Spinal cord (tissue), 10 donors: ENCODE measurements at places on chromosomes 1 and 21.

- peak; percentile 58 for DNase-seq
These were observed at the start of gene COL24A1 for GRCh38 chr1:86156566-86157455. TSS of gene COL24A1 (minus strand) at chr1:86156772. CDS start at chr1:86156396, 376 bp downstream.

- no peak for DNase-seq
These were observed 22.8 kb upstream of the RXRG start for GRCh38 chr1:165467706-165468105.

GRCh38 chr1:186531561-186532165 lies 70.7 kb upstream of the PDC start:
- no peak for DNase-seq

DNA sequence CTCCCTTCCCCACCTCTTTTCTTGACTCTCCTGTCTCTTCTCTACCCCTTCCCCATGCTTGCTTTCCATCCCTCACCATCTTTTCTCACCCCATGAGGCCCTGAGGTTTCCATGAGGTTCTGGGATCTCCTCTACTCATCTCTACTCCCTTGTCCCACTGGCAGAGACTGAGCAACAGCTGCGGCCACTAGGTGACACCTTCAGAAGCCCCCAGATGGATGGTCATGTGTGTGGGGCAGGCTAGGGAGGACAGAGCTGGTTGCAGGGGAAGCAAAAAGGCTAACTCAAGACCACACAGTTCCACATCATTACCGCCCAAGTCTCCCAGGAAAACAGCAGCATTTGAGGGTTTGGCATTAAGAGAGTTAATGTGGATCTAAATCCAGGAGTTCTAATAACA lies 45.0 kb downstream of the LRRN2 start:
- DNase-seq, result no peak

GRCh38 chr1:27724961-27725373 lies 794 bp upstream of the FAM76A start:
- DNase-seq, result peak; percentile 44

GRCh38 chr1:36306210-36306901 lies at the start of gene SH3D21:
TSS of gene SH3D21 (plus strand) at chr1:36306368. CDS start at chr1:36306421, 53 bp downstream.
- no peak for DNase-seq

DNA sequence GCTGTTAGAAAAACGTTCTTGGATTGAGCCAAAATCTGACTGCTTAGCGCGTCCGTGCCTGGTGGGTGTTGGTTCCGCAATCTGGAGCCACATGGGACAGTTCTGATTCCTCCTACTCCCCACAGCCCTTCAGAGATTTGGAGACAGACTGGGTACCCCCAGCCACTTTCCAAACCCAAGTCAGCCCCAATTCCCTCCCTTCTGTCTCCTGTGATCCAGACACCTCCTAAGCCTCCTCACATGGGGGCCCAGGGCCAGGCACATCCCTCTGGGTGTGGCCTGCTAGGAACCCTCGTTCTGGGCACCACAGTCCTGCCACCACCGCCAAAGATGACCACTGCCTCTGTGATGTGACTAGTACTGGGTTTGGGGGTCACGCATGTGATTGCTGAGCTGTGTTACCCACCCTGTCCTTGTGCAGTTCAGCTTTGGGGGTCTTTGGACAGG lies 4.8 kb downstream of the PLA2G5 start:
- no peak for DNase-seq

DNA sequence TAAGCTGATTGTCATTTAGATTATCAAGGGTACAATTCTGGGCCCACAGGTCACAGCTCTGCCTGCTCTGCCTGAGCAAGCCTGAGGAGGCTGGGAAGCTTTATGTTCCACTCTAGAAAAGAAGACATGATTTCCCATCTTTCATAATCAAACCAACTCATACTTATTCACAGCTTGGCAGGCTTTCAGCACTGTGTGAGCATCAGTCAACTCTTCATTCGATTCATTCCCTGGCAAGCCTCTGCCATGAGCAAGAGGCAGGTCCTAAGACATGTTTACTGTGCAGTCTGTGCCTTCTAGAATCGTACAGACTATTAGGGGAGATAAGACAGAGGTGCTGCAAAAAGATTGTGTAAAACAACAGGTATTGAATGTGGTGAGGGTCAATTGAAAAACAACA lies 24.5 kb upstream of the KIRREL1 start:
- no peak for DNase-seq

- no peak for DNase-seq
These were observed 202.6 kb upstream of the COA6 start for GRCh38 chr1:234170622-234171021.

- DNase-seq, result no peak
These were observed 20.5 kb upstream of the PRDM15 start for GRCh38 chr21:41899426-41900202.

DNA sequence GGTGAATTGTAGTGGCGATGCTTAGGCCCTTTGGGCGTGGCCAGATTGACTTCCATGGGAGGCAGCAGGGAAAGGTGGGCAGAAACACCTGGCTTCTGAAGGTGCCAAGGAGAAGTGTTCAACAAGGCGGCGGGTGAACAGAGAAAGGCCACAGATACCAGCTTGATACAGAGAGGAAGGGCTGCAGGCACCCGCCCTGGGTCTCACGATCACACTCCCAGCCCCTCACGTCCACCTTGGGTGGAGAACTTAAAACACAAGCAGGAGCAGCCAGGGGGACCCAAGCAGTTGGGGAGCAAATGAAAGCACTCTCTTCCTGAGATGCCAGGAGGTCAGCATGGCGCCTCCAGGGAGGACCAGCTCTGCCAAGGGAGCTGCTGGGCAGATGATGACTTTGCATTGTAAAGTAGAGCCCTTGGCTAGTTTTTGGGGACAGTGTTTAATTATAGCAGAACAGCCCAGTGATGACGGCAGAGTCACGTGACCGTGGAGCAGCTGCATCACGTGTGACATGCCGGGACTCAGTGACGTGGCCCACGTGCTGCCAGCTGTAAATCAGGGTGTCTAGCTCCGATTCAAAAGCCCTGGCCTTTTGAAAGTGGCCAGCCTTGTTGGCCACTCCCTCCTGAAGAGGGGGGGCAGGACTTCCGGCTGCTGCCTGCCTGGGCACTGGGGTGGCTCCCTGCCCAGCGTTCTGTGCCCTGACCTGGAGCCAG lies 19.0 kb downstream of the SLC37A1 start:
- DNase-seq, result no peak

- DNase-seq, result no peak
These were observed 4.9 kb upstream of the NPL start for GRCh38 chr1:182784556-182785171.

DNA sequence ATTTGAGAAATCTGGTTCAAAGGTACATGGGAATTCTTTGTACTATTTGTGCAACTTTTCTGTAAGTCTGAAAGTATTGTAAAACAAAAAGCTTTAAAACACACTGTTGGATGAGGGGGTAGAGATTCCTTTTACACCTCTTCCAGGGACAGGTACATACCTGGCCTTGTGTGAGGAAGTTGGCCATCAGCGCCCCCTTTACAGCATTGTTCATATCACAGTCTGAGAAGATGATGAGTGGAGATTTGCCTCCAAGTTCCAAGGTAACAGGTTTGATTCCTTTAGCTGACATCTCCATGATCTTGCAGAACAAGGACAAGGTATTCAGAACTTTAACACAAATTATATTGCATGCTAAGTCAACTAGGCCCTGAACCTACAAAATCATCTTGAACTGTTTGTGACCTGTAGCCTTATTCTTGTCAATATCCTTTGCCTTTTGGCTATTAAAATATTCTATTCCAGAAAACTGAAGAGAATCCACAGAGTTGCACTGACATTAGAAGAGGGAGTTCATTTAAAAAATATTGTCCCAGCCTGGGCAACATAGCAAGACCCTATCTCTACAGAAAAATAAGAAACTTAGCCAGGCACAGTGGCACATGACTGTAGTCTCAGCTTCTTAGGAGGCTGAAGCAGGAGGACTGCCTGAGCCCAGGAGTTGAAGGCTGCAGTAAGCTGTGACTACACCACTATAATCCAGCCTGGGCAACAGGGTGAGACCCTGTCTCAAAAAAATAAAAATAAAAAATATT lies 18.9 kb downstream of the ALDH9A1 start:
- no peak for DNase-seq

DNA sequence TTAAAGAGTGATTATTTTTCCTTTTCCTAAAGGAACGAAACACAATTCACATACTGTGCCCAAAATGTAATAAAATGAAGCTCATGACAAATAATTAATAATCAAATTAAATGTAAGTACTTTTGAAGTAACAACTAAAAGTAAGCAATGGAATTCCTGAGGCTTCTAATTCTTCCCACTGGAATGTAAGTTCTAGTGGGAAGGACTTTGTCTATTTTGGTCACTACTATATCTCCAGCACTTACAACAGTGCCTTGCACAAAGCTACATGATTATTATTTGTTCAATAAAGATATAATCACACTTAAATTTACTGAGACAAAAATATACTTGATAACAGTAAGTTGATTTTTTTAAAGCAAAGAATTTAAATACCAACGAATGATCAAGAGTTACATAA lies 128.8 kb downstream of the COQ8A start:
- no peak for DNase-seq

DNA sequence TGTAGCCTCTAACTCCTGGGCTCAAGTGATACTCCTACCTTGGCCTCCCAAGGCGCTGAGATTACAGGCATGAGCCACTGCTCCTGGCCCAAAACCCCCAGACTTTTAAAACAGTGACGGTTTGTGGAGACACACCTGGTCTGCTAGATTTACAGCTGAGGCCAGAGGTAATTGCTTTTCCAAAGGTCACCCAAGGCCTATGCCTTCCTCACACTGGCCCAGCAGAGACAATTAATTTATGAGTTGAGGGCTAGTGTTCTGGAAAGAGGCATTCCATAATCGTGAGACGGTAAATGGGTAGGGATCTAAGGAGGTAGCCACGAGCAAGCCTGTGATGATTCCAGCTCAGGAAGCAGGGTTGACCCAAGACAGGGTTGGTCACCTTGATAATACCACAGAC lies 12.4 kb upstream of the PARP1 start:
- DNase-seq, result no peak

DNA sequence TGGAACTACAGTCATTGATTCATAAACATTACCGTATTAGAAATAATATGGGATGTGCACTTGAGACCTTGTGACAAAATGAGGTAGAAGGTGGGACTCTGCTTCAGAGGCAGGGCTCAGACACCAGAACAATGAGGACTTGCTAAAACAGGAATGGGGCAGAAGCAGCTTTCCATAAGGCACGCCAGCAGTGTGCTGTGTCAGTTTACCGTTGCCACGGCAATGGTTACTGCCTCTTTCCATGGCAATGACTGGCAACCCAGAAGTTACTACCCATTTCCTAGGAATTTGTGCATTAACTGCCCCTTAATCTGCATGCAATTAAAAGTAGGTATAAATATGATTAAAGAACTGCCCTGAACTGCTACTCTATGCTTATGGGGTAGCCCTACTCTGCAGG lies 169.0 kb downstream of the CHRM3 start:
- no peak for DNase-seq

DNA sequence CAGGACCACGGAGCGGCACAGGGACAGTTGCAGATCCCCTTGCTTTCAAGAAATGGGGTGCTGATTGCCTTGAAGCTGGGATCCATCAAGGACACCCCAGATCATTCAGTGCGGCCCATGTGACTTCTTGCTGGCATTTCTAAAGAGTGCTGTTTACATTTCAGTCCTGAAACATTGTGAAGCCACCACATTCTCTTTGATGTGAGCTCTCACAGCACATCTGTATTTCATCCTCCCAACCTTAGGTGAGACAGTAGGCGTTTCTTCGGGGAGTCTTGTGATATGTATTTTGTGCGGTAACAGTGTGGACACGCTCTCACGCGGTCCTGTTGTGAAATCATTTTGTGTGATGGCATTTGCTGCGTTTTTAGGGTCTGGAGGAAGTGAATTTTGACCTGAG lies 57.2 kb downstream of the CACHD1 start:
- no peak for DNase-seq

DNA sequence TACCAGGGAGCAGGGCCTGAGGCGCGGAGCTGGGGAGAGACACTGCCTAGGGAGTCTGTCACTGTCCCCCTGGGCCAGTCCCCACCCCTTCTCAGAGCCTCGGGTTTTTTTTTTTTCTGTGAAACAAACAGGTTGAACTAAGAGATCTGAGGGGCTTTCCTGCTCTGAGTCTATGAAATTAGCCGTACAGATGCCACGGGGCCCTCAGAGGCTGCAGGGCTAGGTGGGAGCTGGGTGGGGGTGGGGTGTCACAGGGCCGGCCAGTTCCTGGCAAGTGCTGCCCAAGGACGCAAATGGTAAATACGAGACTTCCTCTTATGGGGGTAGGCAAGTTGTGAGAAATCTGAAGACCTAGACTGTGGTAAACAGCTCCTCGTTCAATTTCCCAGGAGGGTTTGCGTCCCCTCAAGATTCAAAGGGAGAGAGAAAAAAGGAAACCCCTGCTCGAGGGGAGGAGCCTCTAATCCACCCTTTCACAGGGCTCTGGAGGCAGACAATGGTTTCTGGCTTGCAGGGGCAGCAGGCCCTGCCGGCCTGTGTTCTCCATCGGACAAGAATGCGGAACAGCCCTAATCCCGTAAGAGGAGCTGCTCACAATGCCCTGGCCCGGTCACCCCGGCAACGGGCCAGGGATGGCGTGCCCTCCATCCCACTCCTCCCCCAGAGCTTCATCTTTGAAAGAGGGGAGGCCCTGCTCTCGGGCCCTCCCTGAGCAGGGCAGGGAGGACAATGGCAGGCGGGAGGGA lies 7.8 kb downstream of the NUAK2 start:
- peak; percentile 44 for DNase-seq

GRCh38 chr21:46229133-46229922 lies 754 bp upstream of the LSS start:
- DNase-seq, result peak; percentile 19

DNA sequence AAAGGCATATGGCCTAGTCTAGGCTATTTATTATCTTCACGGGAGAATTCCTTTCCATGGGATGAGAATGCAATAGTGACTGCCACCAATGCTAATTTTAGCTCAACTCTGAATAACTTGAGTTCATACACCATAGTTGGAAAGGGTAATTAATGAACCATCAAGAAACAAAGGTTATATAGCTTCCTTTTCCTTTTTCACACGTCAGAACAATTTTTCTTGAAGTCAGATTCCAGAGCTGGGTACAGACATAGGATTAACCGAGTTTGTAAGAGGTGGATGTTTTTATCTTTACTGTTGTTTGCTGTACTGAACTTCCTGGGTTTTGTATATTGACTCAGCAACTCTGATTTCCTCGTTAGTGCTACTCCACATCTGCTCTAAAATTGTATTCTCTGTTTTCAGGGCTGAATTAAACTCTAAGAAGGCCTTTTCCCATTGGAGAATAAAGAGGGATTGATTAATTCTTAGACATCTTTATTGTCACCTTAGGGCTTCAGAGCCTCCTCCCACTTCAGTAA lies 262.0 kb downstream of the NUF2 start:
- DNase-seq, result no peak

- no peak for DNase-seq
These were observed 66.1 kb downstream of the PBX1 start for GRCh38 chr1:164625004-164625617.

- DNase-seq, result no peak
These were observed 31.8 kb downstream of the SDCCAG8 start for GRCh38 chr1:243287652-243288051.

DNA sequence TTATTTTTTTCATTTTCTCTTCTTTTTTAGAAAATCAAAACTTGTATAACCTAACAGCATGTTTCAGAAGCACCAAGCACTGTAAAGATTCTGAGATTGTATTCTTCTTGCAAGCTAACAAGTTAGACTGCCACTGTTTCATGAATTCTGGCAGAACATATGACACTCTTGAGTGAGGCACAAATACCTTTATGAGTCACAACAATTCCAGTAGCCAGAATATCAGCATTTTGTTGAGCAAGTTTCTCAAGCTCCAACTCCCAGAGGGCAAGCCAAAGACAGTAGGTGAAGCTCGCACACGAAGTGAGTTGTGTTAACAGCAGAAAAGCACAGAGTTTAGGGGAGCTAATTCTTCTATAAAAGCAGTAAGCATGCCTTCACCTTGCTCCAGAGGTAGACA lies 268.8 kb upstream of the NCAM2 start:
- DNase-seq, result no peak
